Left ventricle myocardium inferior (tissue), 1 donor: ENCODE measurements at places on chromosomes 3 and 15. TPM values are rescaled to one million over a fixed set of nuclear protein-coding genes. Genes with fewer than 3 reads are reported as not detected.

DNA sequence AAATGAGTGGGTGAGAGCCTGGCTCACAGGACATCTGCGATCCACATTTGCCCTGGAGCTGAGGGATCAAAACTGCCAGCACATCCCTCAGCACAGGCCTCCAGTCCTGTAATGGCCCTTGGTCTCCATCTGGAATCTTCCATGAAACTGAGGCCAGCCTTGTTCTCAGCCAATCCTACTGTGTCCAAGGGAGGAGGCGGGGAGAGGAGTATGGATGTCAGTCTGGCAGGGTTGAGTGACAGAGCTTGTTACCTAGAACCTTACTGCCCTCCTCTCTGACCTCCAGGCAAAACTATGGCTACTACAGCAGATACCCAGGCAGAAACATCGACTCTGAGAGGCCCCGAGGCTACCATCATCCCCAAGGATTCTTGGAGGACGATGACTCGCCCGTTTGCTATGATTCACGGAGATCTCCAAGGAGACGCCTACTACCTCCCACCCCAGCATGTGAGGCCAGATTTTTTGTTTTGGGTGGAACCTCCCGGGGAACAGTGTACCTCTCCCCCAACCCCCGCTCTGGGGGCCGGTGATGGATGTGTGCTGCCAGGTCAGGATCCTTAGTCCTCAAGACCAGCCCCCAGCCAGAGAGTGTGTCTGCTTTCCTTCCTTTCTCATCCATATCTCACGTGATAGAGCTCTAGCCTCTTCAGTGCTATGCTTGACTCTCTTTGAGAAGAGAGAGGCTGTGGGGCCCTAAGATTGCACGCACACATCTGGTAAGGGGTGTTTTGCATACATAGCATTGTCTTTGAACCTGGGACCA lies 41.3 kb downstream of the CHDH start:
- no peak for DNase-seq

DNA sequence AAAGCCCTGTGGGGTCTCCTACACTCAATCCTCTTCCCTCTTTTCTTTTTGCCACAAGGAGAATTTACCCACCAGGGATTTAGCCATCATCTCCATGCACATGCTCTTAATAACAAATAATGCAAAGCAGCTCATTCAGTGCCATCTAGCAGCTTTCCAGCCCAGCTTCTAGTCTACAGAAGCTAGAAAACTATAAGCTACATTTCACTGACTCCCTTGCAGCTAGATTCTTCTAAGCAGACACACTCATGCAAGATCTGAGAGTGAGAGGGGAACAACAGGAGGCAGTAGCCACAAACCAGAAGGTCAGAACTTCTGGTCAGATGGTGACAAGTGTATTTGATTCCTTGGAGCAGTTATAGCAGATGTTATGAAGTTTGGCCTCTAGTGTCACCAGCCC lies 25.5 kb downstream of the OSBPL10 start:
- no peak for DNase-seq

Gene THPO
- total RNA-seq: 0.11 TPM

DNA sequence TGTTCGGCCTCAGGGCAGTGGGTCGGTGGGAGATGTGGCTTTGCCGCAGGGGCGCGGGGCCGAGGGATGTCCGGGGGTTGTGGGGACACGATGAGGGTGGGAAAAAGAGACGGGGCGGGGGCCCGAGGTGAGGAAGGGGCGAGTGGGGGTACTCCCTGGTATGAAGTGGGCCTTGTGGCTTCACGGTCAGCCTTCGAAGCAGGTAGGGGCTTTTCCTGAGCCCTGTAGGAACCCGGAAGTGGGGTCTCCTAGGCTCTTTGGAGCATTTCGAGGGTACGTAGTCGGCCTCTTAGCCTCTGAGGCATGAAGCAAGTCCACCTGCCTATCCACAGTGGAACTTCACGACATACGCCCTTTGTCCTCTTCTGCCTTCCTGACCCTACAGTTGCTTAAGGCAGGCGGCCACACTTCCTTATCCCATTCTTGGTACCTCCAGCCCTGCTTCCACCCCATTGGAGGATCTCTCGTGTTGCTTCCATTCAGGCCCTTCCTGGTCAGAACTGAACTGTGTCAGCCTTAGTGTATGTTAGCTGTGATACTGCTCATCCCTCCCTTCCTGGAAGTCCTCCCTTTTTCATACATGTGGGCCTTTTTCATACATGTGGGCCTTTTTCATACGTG lies 389 bp downstream of the ARPC4 start:
- no peak for DNase-seq

Gene TMOD3
- total RNA-seq: 30.9 TPM

DNA sequence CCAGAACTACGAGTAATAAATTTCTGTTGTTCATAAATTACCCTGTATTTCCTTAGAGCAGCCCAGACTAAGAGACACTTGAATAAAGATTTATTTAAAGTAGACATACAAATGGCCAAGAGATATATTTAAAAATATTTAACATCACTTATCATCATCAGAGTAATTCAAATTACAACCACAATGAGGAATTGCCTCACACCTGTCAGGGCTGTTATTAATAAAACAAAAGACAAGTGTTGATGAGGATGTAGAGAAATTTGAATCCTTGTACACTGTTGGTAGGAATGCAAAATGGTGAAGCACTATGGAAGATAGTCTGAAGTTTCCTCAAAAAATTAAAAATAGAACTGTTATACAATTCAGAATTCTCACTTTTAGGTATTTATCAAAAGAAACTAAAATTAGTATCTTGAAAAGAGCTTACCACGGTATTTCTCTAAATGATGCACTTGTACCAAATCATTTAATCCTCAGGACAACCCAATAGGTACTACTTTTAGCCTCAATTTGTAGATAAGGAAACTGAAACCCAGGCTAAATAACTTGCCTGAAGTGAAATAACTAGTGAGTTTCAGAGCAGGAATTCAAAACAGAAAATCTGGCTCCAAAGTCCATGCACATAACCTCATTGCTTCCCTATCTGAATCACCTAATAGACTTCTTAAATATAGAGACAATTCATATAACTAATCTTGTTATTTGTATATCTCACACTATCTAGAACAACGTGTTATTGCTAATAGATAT lies 69.4 kb downstream of the ZBTB20 start:
- DNase-seq: no peak

GRCh38 chr15:72155003-72155621 lies 36.9 kb downstream of the SENP8 start:
- DNase-seq: peak; percentile 75

GRCh38 chr15:27828746-27829145 lies 270.4 kb downstream of the OCA2 start:
- DNase-seq: no peak

GRCh38 chr15:100565591-100565990 lies 36.4 kb downstream of the LINS1 start:
- DNase-seq: no peak

- DNase-seq: no peak
Observed at GRCh38 chr15:93709708-93710107, 521.7 kb upstream of the MCTP2 start.

GRCh38 chr3:177946497-177946896 lies 589.7 kb upstream of the KCNMB2 start:
- no peak for DNase-seq

GRCh38 chr3:168044049-168044448 lies 51.7 kb downstream of the GOLIM4 start:
- DNase-seq: no peak

Gene GOLGA8J
- 0.41 TPM for total RNA-seq

DNA sequence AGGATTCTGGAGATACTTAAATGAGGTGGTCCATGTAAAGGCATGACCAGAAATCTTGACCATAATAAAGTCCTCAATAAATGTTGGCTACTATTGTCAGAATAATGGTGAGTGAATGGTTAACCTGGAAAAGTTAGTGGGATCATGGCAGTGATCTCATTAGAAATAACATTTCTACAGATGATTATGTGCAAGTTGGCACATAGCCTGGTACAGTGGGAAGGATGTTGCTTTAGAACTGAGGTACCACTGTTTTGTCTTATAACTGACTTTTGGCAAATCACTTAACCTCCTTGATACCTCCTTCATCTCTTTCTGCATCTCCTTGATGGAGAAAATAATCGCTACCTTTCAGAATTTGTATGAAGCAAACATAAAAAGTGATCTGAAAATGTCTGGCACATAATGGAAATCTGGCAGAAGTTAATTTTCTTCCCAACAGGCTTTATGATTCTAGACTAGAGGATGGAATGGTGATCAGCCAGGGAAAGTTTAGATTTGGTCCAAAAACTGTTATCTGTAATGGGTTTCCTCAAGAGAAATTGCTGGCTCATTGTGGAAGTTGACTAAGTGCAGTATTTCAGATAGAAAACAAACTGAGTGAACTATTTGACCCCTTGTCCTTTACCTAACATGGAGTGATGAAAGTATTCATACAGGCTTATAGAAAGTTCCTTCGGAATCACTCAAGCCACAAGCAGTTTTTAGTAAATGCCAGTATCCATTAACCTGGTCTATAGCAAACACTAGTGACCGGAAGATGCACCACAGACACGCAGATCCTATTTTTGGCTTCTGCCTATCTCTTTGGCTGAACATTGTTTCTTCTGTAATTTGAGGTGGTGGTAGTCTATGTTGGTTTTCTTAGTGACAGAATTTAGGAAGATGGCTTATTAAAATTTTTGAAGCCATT lies 449.6 kb upstream of the TGFBR2 start:
- DNase-seq: no peak

GRCh38 chr3:36730966-36731365 lies 33.4 kb downstream of the DCLK3 start:
- no peak for DNase-seq

- DNase-seq: peak; percentile 97
Observed at GRCh38 chr3:158570999-158571702, at the start of gene MLF1. TSS of gene MLF1 (plus strand) at chr3:158571194. CDS start at chr3:158571301, 107 bp downstream.

Gene PLSCR1
- total RNA-seq: 25.4 TPM

DNA sequence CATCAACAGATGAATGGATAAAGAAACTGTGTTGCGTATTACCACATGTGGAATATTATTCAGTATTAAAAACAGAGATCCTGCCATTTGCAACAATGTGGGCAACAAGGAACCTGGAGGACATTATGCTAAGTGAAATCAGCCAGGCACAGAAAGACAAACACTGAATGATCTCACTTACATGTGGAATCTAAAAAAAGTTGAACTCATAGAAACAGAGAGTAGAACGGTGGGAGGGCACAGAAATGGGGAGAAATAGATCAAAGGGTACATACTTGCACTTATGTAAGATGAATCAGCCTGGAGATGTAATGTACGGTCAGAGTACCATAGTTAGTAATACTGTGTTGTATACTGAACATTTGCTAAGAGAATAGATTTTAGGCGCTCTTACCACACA lies 29.8 kb upstream of the MUC13 start:
- DNase-seq: no peak

Gene XCR1
- not detected for total RNA-seq

DNA sequence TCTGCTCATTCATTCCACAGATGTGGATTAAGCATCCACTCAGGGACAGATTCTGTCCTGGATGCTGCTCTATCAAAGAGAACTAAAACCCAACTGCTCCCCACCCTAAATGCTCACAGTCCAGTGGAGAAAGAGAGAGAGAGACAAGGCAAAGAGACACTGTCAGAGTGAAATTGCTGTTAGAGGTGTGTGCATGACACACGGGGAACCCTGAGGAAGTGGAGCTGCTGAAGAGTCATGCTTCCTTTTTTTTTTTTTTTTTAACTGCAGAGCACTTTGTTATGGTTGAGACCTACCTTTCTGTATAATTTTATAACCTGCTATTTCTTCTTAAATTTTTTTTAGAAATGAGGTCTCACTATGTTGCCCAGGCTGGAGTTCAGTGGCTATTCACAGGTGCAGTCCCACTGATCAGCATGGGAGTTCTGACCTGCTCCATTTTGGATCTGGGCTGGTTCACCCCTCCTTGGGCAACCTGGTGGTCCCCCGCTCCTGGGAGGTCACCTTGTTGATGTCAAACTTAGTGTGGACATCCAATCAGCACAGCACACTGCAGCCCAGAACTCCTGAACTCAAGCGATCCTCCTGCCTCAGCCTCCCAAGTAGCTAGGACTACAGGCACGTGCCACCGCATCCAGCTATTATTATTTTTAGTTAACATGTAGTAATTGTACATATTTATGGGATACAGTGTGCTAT lies 18.2 kb upstream of the PSTPIP1 start:
- DNase-seq: no peak

DNA sequence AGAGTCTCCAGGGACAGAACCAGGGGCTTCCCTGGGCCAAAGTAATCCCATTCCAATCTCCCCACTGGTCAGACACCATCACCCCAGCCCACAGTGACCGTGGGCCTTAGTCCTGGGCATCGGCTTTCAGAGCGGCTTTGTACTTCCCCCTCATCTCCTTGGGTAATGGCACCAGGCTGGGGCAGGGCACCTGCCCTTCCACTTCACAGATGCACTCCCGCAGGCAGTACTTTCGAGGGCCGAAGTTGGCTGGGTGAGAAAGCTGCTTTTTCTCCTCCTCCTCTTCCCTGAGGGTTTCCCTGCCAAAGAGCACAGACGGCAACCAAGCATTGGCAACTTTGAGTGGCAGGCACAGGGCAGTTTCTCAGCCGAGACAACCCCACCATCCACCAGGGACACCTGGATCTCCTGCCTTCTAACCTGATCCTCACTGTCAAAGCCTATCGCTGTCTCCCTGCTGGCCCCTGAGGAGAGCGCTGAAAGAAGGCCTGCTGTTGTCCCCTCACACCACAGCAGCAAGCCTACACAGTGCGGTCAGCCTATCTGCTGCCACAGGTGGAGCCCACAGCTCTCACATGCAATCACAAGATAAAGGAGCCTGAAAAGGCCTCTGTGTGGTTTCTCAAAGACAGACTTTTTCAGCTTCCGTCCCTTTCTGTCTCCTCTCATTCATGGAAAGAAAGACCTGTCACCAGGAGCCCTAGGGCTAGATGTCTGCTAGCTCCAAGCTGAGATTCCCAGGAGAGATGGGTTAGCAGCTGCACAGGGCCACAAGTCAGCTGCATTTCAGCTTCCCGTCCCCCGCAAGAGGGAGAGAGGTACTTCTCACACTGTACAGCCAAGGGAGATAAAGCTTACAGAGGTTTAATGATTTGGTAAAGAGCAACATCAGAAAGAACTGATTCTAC lies 12.5 kb downstream of the MRPS25 start:
- no peak for DNase-seq
